Mammary epithelial cell (primary cell): ENCODE measurements at places on chromosomes 2 and 18. TPM values are rescaled to one million over a fixed set of nuclear protein-coding genes. Genes with fewer than 3 reads are reported as not detected.

SCN9A gene
- total RNA-seq = 1.2 and 1.3 TPM in 2 replicates

CYRIA gene
- 2.0 TPM for total RNA-seq

ARHGAP28 gene
- total RNA-seq = 9.0 TPM

EGR4 gene
- total RNA-seq = not detected

STARD6 gene
- total RNA-seq = not detected

SERPINB11 gene
- not detected in 2 replicates for total RNA-seq

MC5R gene
- total RNA-seq = not detected

SALL3 gene
- total RNA-seq = not detected

ARHGAP15 gene
- total RNA-seq = not detected in 2 replicates

CD8B2 gene
- total RNA-seq = not detected

C2orf80 gene
- not detected in 2 replicates for total RNA-seq

SKOR2 gene
- total RNA-seq = not detected in 2 replicates

GRCh38 chr2:69200107-69200520, 186.9 kb downstream of the GFPT1 start:
- DNase-seq = no peak

GRCh38 chr2:110858135-110858725, 125.9 kb downstream of the ACOXL start:
- DNase-seq = no peak

- DNase-seq = no peak
Measured at GRCh38 chr18:21112140-21112473, 494 bp upstream of the ROCK1 start.

DNA sequence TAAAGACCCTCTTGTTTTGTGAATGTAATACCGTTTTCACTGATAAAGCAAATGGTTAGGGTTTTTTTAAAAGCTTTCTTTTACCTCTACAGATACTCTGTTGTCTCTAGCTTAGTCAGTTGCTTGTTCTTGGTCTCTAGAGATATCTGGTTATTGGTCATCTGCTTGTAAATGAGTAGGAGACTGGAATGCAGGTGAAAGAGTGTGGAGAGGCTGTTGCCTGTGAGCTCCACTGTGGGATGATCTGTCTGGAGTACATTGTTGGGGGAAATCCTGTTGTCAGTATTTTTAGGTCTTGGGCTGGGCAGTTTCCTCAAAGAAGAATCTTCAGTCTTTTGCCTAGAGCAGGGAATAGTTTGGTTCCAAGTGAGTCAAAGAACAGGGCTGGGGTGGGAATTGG, 67.7 kb downstream of the SMCHD1 start:
- DNase-seq = no peak

DNA sequence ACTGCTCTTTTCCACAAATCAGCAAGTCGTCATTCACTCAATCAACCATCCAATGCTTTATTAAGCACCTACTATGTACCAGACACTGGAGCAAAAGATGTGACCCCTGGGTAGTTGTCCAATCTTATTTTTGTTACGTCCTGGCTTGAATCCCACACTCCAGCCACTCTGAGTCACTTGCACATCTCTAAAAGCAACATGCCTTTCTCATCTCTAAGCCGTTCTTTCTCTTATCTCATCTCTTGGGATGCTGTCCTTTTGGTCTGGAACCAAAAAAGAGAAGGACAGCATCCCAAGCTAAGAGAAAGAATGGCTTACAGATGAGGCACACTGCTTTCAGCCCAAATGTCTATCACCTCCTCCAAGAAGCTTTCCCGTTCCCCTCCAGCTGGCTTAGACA, 58.8 kb downstream of the RNF152 start:
- DNase-seq = no peak

DNA sequence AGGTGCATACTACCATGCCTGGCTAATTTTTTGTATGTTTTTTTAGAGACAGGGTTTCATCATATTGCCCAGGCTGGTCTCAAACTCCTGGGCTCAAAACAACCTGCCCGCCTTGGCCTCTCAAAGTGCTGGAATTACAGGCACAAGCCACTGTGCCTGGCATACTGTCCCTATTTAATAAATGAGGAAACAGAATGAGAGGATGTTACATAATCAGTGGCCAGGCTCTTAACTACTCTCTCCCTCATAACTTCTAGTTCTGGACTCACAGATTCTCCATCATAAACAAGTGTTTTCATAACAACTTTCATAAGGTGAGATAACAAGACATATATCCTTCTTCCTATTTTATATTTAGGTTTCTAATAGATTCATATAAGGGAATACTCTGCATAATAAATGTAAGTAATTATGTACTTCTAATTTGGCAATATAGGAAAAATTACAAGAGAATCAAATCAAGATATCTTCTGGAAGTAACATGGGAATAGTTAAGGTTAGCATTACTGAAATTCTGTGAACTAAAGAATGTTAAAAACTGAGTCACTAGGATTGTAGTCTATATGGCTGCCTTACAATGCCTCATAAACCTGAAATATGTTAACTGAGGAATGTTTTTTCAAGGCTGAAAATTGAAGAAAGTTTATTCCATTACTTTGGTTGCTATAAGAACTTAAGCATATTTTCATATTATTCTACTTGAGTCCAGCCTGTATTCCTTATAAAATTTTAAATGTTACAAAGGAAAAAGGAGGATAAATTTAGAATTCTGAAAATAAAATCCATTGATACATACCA, 71.3 kb downstream of the SLC25A12 start:
- DNase-seq = no peak

DNA sequence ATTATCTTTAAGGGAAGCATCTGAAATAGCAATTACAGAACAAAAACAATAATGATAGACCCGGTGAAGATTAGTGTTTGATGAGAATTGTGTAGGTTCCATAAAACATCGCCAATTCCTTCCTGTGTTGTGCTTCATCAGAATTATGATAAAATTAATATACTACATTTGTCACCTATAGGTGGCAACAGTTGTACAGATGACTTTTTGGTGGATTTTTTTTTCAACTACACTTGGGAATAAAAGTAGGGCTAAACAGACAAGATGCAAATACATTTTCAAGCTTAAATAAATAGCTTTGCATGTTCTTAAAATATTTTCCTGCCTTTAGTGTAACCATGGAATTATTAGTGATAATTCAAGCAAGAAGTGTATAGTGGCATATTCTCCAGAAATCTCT, 7.0 kb upstream of the LYPD1 start:
- no peak for DNase-seq

GRCh38 chr18:74975001-74975400, 233.9 kb downstream of the PTGR3 start:
- no peak for DNase-seq

DNA sequence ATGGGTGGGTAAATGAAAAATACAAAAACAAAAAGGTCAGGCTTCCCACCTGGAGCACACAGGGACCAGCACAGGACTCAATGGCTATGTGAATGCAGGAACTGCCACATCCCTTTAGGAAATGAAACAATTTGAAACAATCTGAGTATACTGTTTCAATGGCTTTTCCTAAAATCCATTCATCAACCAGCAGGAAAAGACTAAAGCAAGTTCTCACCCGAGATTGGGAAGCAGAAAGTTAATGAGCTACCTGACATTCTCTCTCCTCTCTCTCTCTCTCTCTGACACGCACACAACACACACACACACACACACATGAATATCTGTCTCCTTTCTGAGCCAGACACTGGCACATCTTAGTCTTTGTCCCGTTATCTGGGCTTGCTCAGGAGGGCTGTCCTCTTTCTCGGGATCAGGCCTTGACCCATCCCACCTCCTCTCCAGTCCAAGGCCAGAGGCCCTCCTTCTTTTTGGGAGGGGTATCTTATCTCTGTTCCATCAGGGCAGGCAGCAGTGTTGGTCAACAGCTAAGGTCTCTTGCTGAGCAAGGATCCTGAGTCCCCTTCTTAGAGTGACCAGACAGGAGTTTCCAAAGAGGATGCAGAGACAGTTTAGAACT, 11.6 kb upstream of the LRRFIP1 start:
- no peak for DNase-seq

DNA sequence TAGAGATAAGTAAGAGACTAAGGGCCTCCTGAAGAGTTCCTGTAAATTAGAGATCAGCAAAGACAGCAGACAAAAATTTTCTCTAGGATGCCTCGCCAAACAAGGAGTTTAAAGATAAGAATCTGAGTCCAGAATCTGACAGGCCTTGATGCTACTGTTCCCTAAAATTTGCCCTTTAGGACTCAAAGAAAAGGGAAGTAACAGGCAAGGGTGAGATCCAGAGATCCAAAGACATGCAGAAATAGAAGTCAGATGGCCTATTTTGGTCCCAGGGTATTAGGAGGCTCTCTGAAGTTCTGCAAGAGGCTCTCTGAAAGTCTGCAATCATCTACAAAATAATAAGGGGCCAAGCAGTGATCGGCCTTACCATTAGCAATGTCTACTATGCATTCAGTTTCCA, 33.0 kb downstream of the GALNT5 start:
- DNase-seq = no peak

DNA sequence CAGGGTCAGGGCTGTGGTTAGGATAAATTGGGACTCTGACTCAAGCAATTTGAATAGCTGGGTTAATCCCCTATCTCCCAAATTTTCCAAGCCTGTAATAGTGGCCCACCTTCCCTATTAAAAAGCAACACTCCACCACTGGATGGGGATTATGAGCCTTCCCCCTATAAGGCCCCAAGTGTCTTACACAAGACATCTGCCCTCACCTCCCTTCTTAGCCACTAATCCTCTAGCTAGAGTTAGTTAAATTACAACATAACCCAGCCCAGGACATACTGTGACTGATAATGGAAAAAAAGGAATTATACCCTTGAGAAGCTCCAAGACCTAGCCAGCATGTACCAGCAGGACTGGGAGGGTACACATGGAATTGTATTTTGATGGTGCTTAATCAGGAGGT, 190.4 kb downstream of the NRP2 start:
- DNase-seq = no peak

DNA sequence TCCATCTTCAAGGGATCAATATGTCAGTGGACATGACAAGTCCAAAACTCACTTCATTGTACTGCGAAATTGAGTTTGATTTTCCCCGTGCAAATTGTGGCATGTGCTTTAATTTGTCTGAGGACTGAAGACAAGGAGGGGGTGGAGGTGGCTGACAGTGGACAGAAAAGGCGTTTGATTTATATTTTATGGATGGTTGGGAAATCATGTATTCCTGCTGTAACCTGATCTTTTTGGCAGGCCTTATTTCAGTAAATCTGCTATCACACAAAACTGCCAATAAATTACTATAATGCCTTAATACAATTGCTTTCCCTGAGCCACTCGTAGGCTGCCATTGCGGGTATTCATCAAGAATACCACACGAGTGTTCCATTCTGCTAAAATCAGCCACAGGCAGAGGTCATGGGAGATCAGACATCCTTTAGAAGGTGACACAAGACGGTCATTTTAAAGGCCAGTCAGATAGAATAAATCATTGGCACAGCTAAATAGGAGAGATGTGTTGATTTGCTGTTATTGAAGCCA, 720.5 kb downstream of the MBD2 start:
- DNase-seq = no peak

- DNase-seq = no peak
Measured at GRCh38 chr2:236575510-236575909, 5.9 kb downstream of the ACKR3 start.

DNA sequence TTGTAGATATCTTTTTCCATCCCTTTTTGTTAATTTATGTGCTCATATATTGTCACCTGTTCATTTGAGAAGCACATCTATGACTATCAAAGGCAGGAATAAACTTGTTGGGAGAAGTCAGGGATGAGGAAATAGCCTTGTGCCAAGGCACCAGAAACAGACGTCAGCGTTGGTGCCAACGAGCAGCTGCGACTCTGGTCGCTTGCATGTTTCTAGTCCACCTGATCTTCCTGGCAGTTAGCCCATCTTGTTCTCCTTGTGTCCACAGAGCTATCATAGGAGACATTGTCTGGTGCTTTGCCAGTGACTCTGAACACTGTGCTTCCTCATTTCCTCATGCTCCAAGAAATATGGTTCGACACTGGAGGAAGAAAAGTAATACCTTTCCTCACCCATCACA, 374.4 kb downstream of the PTPRM start:
- peak; percentile 80 for DNase-seq

DNA sequence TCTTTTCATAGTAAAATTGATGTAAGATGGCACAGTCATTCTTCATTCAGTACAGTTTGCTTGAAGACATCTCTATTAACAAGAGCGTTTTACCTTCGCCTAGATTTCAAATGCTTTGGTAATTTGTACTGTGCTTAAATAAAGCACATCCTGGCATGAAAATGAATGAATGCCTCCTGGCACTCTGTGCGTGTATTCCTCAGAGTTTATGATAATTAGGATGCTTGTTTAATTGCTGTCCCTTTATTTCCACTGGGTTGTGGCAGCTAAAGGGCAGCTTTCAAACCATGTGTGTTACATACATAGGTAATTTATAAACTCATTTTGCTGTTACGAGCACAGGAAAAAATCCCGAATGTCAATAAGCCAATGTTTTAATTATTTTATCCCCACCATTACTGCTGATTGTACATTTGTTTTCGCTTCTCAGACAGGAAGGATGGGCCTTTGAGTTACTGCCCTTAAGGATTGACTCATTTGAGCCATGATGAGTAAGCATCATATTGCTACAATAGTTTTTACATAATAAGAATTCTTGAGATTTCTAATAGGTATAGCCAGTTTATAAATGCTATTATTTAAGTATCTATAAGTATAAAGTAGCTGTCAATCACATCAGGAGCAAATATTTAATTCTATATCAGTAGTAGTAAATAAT, 516.5 kb downstream of the XIRP2 start:
- peak; percentile 23 for DNase-seq

DNA sequence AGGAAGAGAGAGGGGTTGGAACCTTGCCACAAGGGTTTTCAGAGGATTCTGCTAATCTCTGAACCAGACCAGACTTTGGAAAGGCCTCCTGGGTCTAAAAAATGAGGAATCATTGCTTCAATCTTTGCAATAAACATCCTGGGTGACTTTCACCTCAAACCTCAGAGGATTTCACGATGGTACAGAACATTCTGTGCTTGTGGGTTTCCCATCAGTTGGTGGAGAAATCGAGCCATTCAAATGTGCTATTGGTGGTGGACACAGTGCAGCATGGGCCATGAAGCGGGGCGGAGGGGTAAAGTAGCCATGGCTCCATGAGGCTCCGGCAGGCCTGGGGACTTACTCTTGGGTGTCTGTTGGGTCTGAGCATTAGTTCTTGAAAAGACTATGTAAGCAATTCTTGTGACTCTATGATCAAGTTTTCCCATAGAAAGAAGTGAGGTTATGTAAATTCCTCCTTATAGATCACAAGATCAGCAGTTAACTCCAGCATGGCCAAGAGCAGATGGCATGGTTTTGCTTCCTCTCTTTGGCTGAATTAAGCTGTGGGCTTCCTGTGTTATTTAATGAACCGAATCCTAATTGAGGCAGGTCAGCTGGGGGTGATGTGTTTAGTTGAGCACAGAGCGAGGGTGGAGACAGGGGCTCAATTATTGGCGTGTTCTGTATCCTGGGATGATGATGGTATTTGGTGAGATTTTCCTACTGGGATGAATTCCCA, 1.9 kb upstream of the IL1R2 start:
- no peak for DNase-seq

GRCh38 chr2:189824694-189825396, 40.6 kb downstream of the PMS1 start:
- DNase-seq = no peak
